WTC11 (cell line): ENCODE measurements at places on chromosomes 6 and 20.

- peak overlapping the region; percentile 69 for H3K27ac ChIP-seq
- H3K36me3 ChIP-seq: no peaks in the 10 kb centered on the region
- peaks cover 24% of the 10 kb centered on the region for H3K4me1 ChIP-seq
- DNase-seq: no peak
- peak overlapping the region; percentile 36 for H3K4me3 ChIP-seq
- H3K27me3 ChIP-seq: no peaks in the 10 kb centered on the region
Measured at GRCh38 chr6:13847326-13848050, 33.1 kb upstream of the MCUR1 start.

GRCh38 chr6:117380298-117380697 is 45.4 kb downstream of the ROS1 start:
- H3K36me3 ChIP-seq: no peaks in the 10 kb centered on the region
- H3K4me3 ChIP-seq: no peak overlapping the region
- no peak overlapping the region for H3K27ac ChIP-seq
- no peak for DNase-seq
- H3K27me3 ChIP-seq: no peaks in the 10 kb centered on the region

DNA sequence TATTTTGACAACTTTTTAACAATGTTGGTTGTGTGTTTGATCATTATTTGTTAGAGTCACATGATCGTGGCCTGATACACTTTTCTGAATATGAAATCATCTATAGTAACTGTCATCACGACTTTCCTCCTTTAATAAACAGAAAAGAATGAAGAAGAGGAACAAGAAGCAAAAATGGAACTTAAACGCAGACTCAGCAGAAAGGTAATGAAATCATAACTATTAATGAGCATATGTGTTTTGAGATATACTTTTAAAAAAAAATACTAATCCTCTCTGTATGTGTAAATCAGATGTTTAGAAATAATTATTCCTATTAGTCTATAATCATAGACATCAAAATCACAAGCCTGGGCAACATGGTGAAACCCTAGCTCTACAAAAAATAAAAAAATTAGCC is 60.1 kb upstream of the LTV1 start:
- peaks cover 2% of the 10 kb centered on the region; the same call in 1 of the 2 replicates for H3K27me3 ChIP-seq
- H3K27ac ChIP-seq: no peak overlapping the region
- peaks cover 75% of the 10 kb centered on the region for H3K36me3 ChIP-seq
- H3K4me1 ChIP-seq: no peaks in the 10 kb centered on the region
- H3K4me3 ChIP-seq: no peak overlapping the region

DNA sequence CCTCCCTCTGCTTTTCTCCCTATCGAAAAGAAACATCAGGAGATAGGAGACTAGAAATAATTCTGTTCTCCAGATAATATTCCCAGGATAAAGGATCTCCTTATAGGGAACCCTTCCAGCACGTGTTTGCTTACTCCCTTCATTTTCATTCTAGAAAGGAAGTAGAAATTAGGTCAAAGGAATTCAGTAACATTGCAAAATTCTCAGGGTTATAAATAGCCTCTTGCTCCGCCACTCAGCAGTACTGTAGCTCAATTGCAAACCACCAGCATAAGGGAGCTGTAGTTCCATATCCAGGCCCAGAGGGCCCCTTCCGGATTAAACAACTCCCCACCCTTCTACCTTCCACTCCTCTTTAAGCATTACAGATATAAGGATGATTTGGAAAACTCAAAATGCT is 6.2 kb downstream of the ELMO2 start:
- peak overlapping the region; percentile 90 for H3K27ac ChIP-seq
- H3K4me1 ChIP-seq: peaks cover 27% of the 10 kb centered on the region
- peak overlapping the region; percentile 26; the same call in 1 of the 2 replicates for H3K4me3 ChIP-seq
- no peaks in the 10 kb centered on the region for H3K27me3 ChIP-seq
- peaks cover 2% of the 10 kb centered on the region; the same call in 1 of the 2 replicates for H3K36me3 ChIP-seq

DNA sequence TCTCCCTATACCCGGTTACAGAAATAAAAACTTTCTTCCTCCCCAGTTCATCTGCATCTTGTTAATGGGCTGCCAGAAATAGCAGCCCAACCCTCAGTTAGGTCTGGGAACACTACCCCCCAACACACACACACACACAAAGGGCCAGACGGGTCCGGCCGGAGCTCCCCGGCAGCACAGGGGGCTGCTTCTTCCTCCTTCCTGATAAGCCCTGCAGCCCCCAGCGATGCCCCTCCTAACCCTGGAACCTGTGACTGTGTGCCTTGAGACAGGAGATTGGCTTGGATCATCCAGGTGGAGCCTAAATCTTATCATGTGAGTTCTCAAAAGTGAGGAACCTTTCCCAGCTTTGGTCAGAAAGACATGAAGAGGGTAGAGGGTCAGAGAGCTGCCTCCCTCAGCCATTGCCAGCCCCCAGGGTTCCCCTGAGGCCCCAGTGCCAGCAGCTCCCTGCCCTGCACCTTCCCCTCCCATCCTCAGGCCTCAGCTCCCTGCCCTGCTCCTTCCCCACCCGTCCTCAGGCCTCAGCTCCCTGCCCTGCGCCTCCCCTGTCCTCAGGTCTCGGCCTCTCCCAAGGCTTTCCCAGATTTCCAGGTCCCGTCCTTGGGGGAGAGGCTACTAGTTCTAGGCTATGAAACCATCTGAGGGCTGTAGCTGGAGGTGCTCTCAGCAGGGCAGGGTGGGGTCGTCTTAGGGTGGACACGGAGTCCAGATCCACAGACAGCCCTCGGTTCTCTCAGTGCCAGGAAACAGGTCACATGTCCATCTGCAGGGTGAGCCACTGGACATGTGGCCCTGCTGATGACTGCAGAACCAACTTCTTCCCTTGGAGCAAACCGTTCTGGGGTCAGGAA is 34.5 kb upstream of the CST7 start:
- DNase-seq: no peak
- no peak overlapping the region for H3K27ac ChIP-seq
- H3K4me3 ChIP-seq: no peak overlapping the region
- H3K4me1 ChIP-seq: peaks cover 26% of the 10 kb centered on the region
- H3K27me3 ChIP-seq: peaks cover 5% of the 10 kb centered on the region
- no peaks in the 10 kb centered on the region for H3K36me3 ChIP-seq

- H3K27ac ChIP-seq: no peak overlapping the region
- H3K4me1 ChIP-seq: no peaks in the 10 kb centered on the region
- no peak for DNase-seq
- peaks cover 3% of the 10 kb centered on the region; the same call in 1 of the 2 replicates for H3K36me3 ChIP-seq
- H3K27me3 ChIP-seq: no peaks in the 10 kb centered on the region
Measured at GRCh38 chr6:107646776-107647438, 157.0 kb downstream of the SOBP start.

GRCh38 chr6:82955841-82956240 is 109.8 kb downstream of the UBE3D start:
- no peak overlapping the region for H3K27ac ChIP-seq
- no peak overlapping the region for H3K4me3 ChIP-seq
- peaks cover 16% of the 10 kb centered on the region for H3K36me3 ChIP-seq
- no peak for DNase-seq

- H3K36me3 ChIP-seq: no peaks in the 10 kb centered on the region
- no peak overlapping the region for H3K4me3 ChIP-seq
- H3K4me1 ChIP-seq: peaks cover 12% of the 10 kb centered on the region
- no peaks in the 10 kb centered on the region for H3K27me3 ChIP-seq
Measured at GRCh38 chr20:48603116-48603818, 224.5 kb downstream of the PREX1 start.

DNA sequence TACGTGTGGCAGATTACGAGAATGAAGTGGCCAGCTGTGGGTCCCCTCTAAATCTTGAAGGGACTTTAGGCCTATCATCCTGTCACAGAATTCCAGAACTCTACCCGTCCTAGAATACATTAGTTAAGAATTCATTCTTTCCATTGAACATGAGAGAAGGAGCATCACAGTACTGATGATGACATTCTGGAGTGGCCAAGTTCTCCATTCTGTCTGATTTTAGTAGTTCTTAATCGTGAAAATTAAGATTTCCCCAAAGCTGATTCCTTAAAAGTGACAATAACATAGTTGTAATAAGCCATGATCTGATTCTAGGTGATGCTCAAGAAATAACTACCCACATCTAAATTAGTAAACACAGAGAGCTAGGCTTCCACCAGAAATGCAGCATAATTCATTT is 35.0 kb upstream of the RIN2 start:
- no peaks in the 10 kb centered on the region for H3K27me3 ChIP-seq
- H3K27ac ChIP-seq: no peak overlapping the region
- no peak overlapping the region for H3K4me3 ChIP-seq
- no peaks in the 10 kb centered on the region for H3K36me3 ChIP-seq
- DNase-seq: no peak
- no peaks in the 10 kb centered on the region for H3K4me1 ChIP-seq

GRCh38 chr20:60058879-60059278 is 100.7 kb downstream of the CDH26 start:
- no peaks in the 10 kb centered on the region for H3K36me3 ChIP-seq
- no peak overlapping the region for H3K4me3 ChIP-seq
- DNase-seq: no peak
- peaks cover 13% of the 10 kb centered on the region for H3K4me1 ChIP-seq
- H3K27me3 ChIP-seq: peaks cover 8% of the 10 kb centered on the region
- no peak overlapping the region for H3K27ac ChIP-seq

- no peak overlapping the region for H3K27ac ChIP-seq
- no peaks in the 10 kb centered on the region for H3K27me3 ChIP-seq
Measured at GRCh38 chr20:50654904-50655303, 36.4 kb downstream of the RIPOR3 start.

DNA sequence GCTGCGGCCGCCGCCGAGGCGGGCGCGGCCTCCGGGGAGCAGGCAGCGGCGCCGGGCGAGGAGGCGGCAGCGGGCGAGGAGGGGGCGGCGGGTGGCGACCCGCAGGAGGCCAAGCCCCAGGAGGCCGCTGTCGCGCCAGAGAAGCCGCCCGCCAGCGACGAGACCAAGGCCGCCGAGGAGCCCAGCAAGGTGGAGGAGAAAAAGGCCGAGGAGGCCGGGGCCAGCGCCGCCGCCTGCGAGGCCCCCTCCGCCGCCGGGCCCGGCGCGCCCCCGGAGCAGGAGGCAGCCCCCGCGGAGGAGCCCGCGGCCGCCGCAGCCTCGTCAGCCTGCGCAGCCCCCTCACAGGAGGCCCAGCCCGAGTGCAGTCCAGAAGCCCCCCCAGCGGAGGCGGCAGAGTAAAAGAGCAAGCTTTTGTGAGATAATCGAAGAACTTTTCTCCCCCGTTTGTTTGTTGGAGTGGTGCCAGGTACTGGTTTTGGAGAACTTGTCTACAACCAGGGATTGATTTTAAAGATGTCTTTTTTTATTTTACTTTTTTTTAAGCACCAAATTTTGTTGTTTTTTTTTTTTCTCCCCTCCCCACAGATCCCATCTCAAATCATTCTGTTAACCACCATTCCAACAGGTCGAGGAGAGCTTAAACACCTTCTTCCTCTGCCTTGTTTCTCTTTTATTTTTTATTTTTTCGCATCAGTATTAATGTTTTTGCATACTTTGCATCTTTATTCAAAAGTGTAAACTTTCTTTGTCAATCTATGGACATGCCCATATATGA is 3.2 kb downstream of the MARCKS start:
- H3K36me3 ChIP-seq: peaks cover 25% of the 10 kb centered on the region
- H3K4me1 ChIP-seq: peaks cover 17% of the 10 kb centered on the region

DNA sequence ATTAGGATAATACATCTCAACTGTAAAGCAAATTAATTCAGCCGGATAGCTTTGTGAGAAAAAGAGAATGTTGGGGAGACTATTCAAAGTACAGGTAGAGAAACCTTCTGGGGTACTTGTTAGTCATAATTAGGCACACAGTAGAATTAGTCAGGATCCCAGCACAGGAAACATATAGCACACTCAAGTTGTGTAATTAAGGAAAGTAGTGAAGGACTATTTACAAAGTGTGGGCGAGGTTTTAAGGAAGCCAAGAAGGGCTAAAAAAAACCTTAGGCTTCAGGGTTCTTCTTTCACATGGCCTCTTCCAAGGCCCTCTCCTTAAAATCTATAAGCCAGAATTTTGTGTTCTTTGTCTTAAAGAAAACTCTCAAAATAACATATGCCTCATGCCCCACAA is 126.7 kb downstream of the RTN4IP1 start:
- peaks cover 6% of the 10 kb centered on the region for H3K27me3 ChIP-seq
- no peaks in the 10 kb centered on the region for H3K36me3 ChIP-seq
- no peak for DNase-seq
- H3K4me3 ChIP-seq: no peak overlapping the region
- H3K27ac ChIP-seq: no peak overlapping the region

GRCh38 chr6:48403587-48403986 is 292.6 kb upstream of the PTCHD4 start:
- H3K4me1 ChIP-seq: no peaks in the 10 kb centered on the region
- H3K27ac ChIP-seq: no peak overlapping the region
- H3K27me3 ChIP-seq: no peaks in the 10 kb centered on the region
- H3K4me3 ChIP-seq: no peak overlapping the region

GRCh38 chr20:54557806-54558590 is 82.6 kb downstream of the DOK5 start:
- H3K36me3 ChIP-seq: no peaks in the 10 kb centered on the region
- DNase-seq: no peak
- no peak overlapping the region for H3K4me3 ChIP-seq
- peaks cover 17% of the 10 kb centered on the region for H3K4me1 ChIP-seq
- H3K27ac ChIP-seq: no peak overlapping the region

GRCh38 chr6:31293343-31293742 is 21.5 kb upstream of the HLA-C start:
- H3K27me3 ChIP-seq: peaks cover 32% of the 10 kb centered on the region
- no peaks in the 10 kb centered on the region for H3K4me1 ChIP-seq
- H3K4me3 ChIP-seq: no peak overlapping the region
- H3K27ac ChIP-seq: no peak overlapping the region
- no peaks in the 10 kb centered on the region for H3K36me3 ChIP-seq

DNA sequence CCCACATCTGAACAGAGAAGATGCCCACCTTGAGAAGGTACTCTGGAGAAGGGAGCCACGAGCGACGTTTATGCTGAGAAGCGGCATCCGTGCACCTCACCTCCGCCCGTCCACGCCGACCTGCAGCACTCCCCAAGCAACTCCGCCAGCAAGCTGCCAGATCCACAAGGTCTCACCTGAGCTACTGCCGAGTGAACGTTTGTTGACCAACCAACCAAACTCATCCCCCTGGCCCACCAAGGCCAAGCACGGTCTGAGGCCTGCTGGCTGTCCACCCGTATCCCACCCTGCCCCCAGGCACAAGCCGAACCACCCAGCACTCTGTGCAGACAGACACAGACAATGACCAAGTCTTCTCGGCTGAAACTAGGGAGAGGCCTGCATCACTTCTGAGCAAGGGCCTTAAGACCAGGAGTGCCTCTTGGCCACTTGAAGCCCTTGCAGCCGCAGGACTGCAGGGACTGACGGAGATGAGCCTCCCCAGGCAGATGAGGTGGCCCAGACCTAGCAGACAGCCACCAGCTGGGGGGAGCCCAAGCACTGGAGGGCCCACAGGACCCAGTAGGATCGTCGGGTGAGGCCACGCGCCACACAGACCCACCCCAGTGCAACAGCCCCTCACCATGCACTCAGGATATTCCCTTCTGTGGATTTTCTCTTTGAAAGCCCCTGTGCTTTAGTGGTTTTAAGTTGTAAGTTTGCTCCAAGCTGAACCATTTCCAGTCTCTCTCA is 12.1 kb downstream of the TAF4 start:
- H3K36me3 ChIP-seq: peaks cover 18% of the 10 kb centered on the region
- H3K27me3 ChIP-seq: no peaks in the 10 kb centered on the region
- no peak overlapping the region for H3K4me3 ChIP-seq
- no peak for DNase-seq
- H3K27ac ChIP-seq: peak overlapping the region; percentile 57
- peaks cover 34% of the 10 kb centered on the region for H3K4me1 ChIP-seq

- H3K4me1 ChIP-seq: no peaks in the 10 kb centered on the region
- H3K4me3 ChIP-seq: no peak overlapping the region
- no peak for DNase-seq
- H3K36me3 ChIP-seq: peaks cover 8% of the 10 kb centered on the region
- no peaks in the 10 kb centered on the region for H3K27me3 ChIP-seq
Measured at GRCh38 chr20:43536817-43537440, 21.9 kb upstream of the SGK2 start.
